Jurkat, Clone E6-1 (cell line): ENCODE measurements at places on chromosomes 1 and 21.

DNA sequence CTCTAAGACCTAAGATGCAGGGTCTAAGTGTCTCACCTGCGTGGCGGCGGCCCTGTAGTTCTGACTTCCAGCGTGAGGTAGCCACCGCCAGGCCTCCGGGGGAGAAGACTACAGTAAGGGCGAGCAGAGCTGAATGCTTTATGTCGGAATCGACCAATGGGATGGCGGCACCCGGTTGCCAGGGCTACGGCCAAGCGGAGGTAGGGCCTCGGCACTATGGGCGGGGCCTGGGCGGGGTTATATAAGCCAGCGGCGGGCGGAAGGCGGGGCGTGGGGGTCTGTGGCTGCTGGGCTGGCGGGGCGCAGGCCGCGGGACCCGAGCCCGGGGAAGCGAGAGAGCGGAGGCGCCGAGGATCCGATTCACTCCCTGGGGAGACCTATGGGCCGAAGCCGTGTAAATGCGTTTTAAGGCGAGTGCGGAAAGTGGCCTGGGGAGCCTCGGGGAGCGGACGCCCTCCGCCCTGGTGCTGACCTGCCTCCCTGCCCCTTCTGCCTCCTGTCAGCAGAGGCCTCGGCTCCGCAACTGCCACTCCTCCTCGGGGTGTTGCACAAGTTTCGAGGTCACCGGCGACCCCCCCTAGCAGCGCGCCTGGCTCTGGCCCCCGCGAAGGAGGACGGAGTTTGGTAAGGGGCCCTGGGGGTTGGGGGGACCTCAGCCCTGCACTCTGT is at the start of gene AZIN2:
TSS of gene AZIN2 (plus strand) at position 269 of the 669 bp plus-strand sequence. CDS start 1,097 bp downstream, outside the sequence.
- peak; percentile 91 for DNase-seq

- DNase-seq = peak; percentile 53
Measured at GRCh38 chr1:25820247-25821111, 725 bp downstream of the MTFR1L start.

DNA sequence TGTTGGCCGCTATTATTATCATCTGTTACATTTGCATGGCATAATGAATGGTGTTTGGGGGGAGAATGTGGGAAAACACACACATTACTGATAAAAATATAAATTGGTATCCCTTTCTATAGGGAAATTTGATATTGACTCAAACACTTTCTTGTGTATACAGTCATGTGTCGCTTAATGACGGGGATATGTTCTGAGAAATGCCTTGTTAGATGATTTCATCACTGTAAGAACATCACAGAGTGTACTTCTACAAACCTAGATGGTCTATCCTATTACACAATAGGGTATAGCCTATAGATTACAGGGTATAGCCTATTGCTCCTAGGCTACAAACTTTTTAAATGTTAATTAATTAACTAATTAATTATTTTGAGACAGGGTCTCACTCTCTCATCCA is 67.2 kb upstream of the B3GALNT2 start:
- DNase-seq = no peak

GRCh38 chr1:103917795-103918194 is 168.1 kb downstream of the AMY1C start:
- DNase-seq = no peak

DNA sequence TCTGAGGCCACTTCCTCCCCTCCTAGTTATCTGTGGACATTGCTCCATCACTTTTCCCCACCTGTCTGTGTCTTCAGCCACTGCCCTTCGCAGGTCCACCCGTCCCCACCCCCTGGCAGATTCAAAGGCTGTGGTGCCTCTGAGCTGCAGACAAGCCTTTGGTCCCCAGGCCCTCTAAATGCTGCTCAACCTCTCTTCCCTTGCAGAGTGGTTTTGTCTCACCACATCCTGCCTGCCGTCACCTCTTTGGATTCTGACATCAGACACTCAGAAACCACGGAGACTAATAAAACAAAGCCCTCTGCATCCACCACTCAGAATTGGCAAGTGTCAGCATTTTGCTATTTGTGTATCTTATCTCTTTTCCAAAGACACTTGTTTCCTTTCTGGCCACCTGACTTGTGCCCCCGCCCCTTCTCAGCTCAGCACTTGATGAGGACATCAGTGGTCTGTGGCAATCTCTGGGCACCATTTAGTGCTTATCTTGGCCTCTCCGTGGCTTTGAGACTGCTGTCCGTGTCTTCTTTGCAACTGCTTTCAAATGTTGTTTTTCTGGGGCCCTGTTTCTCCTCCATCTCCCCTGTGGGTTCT is 7.7 kb downstream of the CNIH3 start:
- peak; percentile 93 for DNase-seq

DNA sequence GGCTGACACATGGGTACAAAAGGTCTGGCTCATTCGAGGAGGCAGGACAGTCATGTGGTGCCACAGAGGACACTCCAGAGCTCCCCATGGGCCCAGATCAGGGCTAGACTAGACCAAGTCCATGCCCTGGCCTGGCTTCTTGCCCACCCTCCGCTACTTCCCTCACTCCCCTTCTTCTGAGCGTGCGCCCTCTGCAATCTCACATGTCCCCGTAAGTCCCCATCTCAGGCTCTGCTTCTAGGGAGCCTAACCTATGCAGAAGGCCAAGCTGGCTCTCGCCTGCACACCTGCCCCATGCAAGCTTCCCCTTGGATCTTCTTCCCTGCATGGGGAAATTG is 553.6 kb downstream of the PTPRU start:
- DNase-seq = no peak

GRCh38 chr1:115714572-115715141 is 53.9 kb downstream of the CASQ2 start:
- no peak for DNase-seq
